OCI-LY7 (cell line): ENCODE measurements at places on chromosomes 6 and 20. TPM values are rescaled to one million over a fixed set of nuclear protein-coding genes. Genes with fewer than 3 reads are reported as not detected.

The CNR1 gene
- total RNA-seq, result 246 and 247 TPM in 2 replicates

The BTNL2 gene
- 4.9 and 5.1 TPM in 2 replicates for total RNA-seq

GRCh38 chr20:51318058-51318949 lies 224.2 kb downstream of the NFATC2 start:
- DNase-seq, result peak; percentile 13

The MOXD1 gene
- total RNA-seq, result 0.20 and 0.74 TPM in 2 replicates

- no peak for DNase-seq
Observed at GRCh38 chr6:57177545-57178265, 5.6 kb downstream of the BAG2 start.

The TDP2 gene
- total RNA-seq, result 39.4 and 39.6 TPM in 2 replicates

DNA sequence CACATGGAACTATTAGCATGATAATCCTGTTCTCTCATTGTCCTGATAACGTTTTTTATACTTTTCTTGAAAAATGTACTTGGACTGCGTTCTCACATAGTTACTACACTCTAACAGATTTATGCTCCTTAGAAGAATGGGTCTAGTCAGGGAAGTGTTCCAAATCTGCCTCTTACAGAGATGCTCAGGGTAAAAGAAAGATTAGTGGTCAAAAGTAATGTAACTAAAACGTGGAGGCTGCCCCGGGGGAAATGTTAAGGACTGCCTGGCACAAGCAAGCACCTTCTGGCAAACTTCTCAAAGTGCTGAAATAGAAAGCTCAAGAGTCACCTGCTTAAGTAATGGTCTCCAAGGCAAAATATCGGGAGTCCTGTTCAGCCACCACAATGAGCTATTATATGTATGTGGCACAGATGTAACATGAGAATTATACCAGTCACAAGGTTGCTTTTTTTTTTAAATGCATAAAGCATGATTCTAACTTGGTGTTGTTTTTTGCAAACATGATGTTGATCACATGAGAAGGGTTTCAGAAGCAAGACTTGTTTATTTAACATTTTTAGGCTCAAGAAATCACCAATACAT lies 244.5 kb upstream of the JARID2 start:
- DNase-seq, result no peak

- no peak for DNase-seq
Observed at GRCh38 chr6:121645100-121645745, 209.8 kb downstream of the GJA1 start.

The DSN1 gene
- 33.0 and 36.8 TPM in 2 replicates for total RNA-seq

DNA sequence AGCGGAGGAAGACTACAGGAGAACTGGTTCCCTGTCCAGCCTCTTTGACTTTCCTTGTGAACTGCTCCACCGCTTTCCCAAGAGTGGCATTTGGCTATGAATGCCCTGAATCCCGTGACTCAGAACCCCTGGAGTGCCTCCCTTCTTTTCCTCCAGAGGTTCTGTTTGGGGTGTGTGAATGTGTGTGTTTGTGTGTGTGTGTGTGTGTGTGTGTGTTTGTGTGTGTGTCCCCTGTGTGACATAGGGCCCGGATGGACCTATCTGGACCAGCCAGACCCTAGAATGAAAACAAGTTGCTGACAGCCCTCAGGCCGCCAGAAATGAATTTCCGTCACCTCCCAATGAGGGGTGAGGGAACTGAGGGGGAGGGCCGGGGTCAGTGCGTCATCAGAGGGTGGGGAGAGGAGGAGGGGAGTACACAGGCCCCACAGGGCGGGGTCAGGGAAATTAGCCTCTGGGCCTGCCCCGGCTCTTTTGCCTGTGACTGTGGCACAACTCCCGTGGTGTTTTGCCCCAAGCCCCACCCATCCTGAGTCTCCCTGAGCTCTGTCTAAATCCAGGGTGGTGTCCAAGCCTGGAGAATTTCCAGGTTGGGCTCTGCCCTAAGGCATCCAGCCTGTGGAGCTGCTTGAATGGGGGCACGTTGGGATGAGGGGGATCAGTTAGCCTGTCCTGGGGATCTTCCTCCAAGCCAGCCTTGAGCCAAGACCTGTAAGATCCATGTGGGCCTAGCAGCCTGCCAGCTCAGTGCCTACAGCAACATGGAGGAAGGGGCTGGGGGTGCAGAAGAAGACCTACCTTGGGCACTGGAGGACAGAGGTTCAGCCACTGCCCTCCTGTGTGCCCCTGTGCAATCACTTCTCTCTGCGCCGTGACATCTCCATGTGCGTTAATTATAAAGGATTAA lies 15.2 kb upstream of the MRPS18A start:
- DNase-seq, result peak; percentile 62

The RNF114 gene
- total RNA-seq, result 62.4 and 64.6 TPM in 2 replicates

GRCh38 chr6:88116276-88116675 lies 49.9 kb downstream of the CNR1 start:
- DNase-seq, result peak; percentile 7

The POM121L2 gene
- total RNA-seq, result not detected in 2 replicates

The PKIG gene
- total RNA-seq, result 31.7 and 34.9 TPM in 2 replicates

The KIF25 gene
- not detected in 2 replicates for total RNA-seq

- DNase-seq, result no peak
Observed at GRCh38 chr6:148890096-148890495, 143.3 kb downstream of the UST start.

DNA sequence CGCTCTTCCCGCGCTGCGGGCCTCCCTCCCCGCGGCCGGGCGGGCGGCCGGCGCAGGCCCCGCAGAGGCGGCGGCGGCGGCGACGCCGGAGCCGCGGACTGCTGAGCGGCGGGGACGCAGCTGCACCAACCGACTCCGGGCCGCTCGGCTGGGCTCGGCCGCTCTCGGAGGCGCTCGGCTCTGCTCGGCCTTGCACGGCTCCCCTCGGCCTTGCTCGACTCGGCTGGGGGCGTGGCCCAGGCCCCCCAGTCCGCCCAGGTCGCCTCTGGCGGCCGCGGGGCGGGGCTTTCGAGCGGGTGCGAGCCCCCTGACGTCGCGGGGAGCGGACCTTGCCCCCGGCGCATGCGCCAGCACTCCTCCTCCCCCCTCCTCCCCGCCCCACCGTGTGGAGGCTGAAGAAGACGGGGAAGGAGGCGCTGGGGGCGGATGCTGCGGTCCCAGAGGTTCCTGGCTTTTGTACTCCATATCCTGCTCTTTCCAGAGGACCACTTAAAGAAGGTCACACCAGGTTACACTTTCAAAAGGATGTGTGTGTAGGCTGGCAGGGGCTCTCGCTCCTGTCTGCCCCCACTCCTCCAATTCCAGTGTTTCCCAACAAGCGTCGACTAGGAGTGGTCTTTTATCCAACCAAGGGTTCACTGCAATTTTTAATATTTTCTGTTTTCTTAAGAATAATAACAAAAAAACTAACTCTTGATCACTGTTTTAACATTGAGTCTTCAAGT lies at the start of gene ZHX3:
TSS of gene ZHX3 (minus strand) at position 186 of the 725 bp plus-strand sequence. CDS start 112,815 bp downstream, outside the sequence.
- DNase-seq, result peak; percentile 99

GRCh38 chr6:84137051-84137375 lies 90.4 kb downstream of the CEP162 start:
- no peak for DNase-seq

The CEBPB gene
- total RNA-seq, result 48.2 and 48.4 TPM in 2 replicates

The GRIK2 gene
- total RNA-seq, result not detected in 2 replicates

DNA sequence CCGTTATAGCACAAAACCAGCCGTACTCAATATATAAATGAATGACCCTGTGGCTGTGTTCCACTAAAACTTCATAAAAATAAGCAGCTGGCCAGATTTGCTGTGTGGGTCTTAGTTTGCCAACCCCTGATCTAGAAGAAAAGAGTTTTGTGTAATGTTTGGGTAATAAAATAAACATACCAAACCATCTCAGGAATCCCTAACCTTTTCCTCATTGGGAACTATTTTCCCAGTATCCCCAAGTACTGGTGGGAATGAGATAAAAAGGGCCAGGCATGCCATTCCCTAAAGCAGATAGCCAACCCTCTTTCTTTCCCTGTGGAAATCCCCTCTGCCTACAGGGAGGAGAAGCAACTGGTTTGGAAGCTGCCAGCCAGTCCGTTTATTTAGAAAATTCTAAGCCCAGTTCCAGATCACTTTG lies 169.1 kb upstream of the AKAP12 start:
- no peak for DNase-seq

The C6orf58 gene
- not detected in 2 replicates for total RNA-seq

The GJA10 gene
- not detected in 2 replicates for total RNA-seq

GRCh38 chr6:154958469-154958868 lies 36.6 kb upstream of the TIAM2 start:
- no peak for DNase-seq

GRCh38 chr20:10185741-10186558 lies 32.7 kb upstream of the SNAP25 start:
- DNase-seq, result no peak

The OR12D3 gene
- total RNA-seq, result not detected in 2 replicates

DNA sequence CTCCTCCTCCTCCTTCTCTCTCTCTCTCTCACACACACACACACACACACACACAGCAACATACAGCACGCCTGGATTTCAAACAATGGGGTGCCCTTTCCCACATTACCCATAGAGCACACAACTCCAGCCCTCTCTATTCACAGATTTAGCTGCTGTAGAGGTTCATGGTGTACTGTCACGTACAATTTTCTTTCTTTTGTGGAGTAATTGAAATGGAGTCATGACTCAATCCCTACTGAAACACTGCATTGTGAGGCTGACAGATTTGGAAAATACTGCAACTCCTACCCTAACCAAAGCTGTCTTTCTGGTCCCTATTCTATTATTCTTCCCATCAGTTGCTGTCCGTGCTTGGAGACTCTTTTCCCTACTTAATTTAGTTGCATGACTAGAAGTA lies 166.9 kb downstream of the EDN1 start:
- no peak for DNase-seq

DNA sequence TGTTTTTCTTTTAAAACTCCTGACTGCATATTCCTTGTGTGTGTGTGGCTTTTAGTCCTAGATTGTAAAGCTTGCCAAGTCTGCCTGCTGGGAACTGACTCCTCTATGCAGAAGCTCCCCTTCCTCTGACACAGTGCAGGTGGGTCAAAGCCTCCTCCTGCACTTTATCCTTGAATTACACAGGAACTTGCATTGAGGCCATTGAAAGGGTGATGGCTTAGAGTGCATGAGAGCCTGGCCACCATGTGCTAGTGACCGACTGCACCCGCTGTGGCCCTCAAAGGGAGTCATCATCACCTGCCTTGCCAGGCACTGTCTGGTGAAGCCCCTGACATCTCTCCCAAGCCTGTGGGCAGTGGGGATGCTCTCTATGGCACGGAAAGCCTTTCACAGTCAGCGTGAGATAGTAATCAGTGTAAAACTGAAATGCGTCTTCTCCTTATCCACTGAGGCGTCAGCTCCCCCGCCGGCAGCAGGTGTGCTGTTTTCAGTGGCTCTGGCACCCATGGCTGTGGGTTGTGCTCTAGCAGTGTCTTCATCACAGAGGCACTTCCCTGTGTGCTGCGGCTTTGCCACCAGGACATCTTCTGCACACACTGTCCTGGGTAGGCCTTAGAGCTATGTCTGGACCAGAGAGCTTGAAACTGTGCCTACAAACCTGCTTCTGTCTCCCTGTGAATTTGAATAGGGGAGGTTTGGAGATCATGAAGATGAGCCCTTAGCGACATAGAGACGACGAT lies 87.9 kb downstream of the THBS2 start:
- DNase-seq, result no peak

The PRDM1 gene
- total RNA-seq, result 1.9 and 3.3 TPM in 2 replicates

- DNase-seq, result no peak
Observed at GRCh38 chr6:48222241-48222640, 111.2 kb upstream of the PTCHD4 start.

The TRDN gene
- not detected in 2 replicates for total RNA-seq

DNA sequence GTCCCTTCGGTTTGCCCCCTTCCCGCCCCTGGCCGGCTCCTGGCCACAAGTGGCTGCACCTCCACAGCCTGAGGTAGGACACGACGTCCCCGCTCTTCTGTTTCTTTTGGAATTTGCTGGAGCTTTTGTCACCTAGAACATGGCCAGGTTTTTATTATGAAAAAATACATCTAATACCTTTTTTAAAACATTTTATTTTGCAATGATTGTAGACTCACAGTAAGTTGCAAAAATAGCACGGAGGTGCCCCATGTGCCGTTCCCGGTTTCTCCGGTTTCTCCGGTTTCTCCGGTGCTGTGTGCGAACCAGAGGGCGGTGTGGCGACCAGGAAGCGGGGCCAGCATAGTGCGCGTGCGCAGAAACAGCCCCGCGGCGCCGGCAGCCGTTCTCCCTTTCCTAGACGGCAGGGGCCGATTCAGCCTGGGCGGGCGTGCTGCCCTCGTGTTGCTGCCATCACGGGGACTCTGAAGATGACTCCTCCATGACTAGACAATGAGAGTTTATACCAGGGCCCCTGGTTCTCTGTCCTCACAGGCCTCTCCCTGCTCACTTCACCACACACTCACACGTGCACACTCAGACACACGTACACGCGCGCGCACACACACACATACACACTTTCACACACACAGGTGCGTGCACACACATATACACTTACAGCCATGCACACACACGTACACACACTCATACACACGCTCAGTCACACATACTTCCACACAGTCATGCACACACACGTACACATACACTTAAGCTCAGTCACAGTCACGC lies 102.1 kb downstream of the TMEM242 start:
- DNase-seq, result peak; percentile 72

DNA sequence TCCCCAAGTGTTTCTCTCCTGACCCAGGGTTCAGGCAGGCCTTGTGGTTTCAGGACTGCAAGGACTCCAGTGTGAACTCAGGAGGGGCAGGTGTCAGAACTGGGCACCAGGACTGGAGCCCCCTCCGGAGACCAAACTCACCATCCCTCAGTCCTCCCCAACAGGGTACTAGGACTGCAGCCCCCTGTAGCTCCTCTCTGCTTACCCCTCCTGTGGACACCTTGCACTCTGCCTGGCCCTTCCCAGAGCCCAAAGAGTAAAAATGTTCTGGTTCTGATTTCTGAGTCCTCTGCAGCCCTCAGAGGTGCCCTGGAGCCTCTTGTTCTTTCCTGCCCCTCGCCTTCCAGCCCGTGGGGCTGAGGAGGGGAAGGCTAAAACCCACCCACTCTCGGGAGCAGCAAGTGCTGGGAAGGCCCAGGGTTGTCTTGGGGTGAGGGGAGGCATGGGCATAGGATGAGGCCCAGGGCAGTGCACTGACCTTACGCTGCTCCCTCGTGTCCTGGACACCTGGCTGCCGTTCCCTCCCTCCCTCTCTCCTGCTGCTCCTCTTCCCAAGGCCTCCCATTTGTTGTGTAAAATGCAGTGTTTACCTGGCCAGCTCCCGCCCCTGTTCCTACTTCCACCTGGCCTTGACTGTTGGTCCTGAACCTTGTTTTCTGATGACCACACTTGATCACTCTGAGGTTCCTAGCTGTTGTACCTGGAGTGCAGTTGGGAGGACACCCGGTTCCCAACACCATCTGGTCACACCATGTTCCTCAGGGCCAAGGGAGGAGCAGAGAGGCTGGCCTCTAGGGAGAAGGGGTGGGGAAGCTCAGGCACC lies 9.9 kb downstream of the CNPY3 start:
- no peak for DNase-seq

The ZBTB12 gene
- 20.2 and 21.0 TPM in 2 replicates for total RNA-seq
